Posterior vena cava (tissue), 2 donors: ENCODE measurements at places on chromosomes 13 and 19.

DNA sequence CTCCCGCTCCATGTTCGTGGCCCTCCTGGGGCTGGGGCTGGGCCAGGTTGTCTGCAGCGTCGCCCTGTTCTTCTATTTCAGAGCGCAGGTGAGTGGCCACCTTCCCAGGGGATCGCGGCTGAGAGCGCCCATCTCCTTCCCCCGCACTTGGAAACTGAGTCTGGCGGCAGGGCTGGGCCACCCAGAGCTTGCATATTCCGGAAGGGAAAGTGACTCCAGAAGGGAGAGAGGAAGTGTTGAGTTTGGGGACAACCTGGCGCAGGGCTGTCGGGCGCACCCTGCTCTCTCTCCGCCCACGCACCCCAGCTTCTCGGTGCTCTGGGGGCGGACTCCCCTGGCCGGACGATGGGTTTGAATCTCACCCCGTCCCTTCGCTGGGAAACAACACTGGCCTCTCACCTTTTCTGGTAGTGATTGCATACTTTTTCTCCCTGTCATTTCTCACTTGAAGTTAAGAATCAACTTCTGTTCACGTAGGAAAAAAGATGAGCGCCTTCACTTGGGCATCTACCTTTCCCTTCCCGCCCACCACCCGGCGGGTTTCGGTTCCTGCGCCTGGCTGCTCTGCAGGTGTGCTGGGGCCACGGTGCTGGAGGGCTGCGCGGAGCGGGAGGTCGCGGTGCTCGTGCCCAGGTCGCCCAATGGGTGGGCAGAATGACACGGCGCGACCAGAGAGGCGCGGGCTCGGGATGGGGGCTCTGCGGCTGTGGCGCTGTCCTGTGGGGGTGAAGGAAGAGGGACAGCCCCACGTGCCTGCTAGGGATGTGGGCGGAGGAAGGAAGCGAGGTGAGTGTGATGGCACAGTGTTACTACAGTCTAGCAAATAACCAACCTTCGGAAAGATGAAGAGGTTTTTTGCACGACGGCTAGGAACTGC is 721 bp downstream of the TNFSF11 start:
- DNase-seq, result peak; percentile 77

DNA sequence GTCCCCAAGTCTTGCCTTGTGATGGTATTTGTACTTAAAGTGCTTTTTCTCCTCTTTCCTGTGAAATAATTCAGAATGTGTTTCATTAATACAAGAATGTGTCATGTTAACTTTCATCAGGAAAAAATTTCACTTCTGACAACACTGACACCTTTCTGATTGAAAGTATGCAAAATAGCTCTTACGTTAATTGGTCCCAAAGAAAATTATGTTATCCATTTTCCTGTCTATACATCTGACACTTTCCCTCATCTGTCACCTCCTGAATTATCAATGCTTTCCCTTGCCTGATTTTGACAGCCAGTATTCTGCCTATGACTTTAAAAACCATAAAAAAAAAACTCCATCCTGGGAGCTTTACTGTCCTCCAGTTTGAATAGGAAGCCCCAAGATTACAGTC is 336.5 kb downstream of the ATP8A2 start:
- DNase-seq, result no peak

DNA sequence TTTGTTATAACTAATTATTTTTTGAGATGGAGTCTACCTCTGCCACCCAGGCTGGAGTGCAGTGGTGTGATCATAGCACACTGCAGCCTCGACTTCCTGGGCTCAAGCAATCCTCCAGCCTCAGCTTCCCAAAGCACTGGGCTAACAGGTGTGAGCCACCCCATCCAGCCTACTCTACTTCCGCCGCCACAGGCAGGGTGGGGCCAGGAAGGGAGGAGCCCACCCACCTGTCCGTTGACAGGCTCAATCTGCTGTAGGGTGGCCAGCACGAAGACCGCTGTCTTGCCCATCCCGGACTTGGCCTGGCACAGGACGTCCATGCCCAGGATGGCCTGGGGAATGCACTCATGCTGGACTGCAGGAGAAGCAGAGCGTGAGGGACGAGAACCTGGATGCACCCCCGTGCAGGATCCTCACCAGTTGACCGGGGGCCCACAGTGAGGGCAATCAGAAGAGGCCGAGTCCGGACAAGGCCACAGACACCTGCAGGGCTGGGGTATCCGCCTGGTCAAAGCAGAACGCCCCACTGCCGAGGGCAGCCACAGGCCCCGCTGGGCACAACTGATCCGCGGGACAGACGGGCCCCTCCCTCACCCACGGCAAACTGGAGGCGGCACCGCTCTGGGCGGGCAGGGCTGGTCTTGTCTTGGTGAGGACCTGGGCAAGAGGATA is 6.7 kb downstream of the DDX39A start:
- DNase-seq, result no peak

GRCh38 chr19:58397533-58398037 is 2.1 kb downstream of the RNF225 start:
- no peak for DNase-seq

DNA sequence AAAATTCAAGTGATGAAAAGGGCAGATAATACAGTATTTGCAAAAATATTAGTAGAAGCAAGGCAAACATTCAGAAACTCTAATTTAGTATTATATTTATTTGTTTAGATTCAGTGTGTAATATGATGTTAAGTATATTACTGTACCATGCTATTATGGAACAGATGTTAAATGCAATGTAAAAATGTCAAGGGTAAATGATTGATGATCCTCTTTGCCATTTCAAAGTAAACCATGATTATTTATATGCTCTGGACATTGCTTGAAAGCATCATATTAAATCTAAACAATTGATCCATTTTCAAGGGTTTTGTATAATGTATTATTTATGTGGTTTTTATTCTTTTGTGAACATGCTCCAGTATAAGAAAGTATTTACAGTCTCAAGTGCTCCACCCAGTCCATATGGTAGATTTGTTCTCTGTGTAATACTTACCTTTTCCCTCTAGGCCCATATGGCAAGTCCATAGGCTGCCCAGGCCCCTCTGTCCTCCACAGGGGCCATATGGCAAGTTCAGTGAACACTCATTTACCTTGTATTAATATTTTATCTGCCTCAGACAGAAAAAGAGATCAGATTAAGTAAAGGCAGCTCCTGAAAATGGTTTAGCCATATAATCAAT is 353.5 kb downstream of the DACH1 start:
- DNase-seq, result no peak

DNA sequence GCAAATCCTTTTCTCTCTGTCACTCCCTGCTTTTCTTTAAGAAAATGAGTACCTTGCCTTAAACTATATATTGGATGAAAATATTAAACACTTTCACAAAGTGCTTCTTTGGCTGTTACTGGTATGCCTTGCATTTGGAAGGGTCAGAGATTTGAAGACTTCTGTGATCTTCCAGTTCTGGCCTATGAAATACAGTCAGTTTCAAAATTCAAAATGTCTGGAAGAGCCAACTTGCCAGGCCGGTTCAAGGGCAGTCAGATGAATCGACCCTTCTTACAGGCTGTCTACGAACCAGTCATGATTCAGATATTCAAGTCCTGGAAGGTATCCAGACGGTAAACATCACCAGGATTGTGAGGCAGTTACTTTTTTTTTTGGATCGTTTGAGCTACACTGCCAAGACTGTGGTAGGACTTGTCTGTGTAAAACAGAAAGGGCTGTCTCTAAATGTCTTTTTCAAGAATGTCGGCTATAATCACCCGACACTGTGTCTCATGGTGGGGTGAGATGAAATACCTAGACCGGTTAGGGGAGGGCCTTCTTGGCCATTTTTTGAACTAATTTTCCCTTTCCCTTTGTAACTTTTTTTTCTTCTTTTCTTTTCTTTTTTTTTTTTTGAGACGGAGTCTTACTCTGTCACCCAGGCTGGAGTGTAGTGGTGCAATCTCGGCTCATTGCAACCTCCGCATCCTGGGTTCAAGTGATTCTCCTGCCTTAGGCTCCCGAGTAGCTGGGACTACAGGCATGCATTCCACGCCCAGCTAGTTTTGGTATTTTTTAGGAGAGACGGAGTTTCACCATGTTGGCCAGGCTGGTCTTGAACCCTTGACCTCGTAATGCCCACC is 11.2 kb downstream of the ACTN4 start:
- DNase-seq, result no peak

DNA sequence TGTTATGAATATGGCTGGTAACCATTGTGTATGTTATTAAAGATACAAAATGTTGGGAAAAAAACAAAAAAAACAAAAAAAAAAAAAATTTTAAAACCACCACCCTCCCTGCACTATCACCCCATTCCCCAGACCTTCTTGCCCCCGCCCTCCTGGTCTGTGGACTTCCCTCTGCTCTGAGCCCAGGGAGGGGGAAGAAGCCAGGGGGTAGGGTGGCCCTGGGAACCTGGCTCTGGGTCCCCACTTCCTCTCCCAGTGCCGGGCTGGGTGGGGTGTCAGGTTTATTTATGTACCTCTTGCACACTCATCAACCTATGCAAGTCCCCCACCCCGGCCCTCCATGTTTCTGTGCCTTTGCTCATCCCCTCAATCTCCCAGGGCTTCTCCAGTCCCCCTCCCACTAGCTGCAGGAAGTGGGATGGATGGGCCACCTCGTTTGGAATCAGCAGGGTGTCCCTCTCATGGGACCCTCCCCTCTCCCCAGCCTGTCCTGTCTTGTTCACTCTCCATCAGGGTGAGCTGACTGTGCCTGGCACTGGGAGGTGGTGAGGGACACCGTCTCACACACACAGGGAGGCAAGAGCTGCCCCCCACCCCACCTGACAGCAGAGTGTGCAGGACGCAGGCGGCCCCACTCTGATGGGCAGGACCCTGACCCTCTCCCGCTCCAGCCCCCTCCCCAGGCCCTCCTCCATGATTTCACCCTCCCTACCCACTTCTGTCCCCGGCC is 5.9 kb downstream of the PAF1 start:
- DNase-seq, result no peak

DNA sequence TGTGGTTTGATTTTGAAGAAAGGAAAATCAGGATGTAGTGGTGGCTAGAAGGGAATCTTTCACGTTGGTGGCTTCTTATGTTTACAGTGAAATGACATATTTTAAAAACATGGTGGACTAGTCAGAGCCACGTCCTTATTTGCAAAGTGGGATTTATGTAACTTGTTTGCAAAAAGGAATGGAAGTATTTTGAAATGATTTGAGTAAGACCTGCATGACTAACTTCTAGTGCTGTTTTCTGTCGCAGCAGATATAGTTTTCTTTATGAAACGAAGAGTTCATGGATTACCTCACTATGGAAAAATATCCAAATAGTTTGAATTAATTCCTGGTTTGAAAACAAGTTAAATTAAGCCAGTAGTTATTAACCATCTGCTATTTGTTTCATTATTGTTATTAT is 476.5 kb downstream of the MYO16 start:
- DNase-seq, result no peak

- no peak for DNase-seq
Measured at GRCh38 chr19:30886222-30886621, 463.0 kb downstream of the TSHZ3 start.

DNA sequence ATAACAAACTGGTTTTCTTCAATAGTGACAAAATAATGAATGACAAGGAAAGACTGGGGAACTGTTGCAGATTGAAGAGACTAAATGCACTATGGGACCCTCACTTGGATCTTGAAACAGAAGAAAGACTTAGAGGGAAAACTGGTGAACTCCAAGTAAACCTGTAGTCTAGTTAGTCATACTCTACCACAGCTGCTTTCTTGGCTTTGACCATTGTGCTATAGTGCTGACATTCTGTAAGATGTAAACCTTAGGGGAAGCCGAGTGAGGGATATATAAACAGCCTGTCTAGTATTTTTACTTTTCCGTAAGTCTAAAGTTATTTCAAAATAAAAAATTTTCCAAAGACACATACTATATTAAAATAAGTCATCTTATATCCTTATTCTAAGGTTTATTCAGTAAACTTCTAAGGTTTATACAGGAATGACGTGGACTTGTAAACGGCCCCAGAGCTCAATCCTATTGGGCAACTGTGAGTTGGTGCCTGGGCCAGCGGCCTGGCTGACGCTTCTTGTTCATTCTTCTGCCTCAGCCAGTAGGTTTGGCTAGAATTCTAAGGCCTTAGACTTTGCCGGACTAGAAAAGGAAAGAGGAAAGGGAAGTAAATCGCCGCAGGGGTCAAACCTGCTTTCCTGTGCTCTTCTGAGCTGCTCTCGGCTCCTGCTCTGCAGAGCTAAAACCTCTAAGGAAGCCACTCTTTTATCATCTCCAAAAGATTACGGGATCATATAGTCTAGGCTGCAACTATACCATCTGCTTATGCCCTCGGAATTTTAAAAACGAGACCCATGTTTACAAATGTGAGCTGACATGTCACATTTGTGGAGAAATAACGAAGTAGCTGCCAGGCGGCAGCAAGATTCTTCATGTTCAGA is 33.6 kb upstream of the UBE2L5 start:
- no peak for DNase-seq

GRCh38 chr13:67803118-67803517 is 573.0 kb upstream of the PCDH9 start:
- DNase-seq, result no peak

- DNase-seq, result no peak
Measured at GRCh38 chr19:55141696-55142095, 7.3 kb downstream of the TNNT1 start.

DNA sequence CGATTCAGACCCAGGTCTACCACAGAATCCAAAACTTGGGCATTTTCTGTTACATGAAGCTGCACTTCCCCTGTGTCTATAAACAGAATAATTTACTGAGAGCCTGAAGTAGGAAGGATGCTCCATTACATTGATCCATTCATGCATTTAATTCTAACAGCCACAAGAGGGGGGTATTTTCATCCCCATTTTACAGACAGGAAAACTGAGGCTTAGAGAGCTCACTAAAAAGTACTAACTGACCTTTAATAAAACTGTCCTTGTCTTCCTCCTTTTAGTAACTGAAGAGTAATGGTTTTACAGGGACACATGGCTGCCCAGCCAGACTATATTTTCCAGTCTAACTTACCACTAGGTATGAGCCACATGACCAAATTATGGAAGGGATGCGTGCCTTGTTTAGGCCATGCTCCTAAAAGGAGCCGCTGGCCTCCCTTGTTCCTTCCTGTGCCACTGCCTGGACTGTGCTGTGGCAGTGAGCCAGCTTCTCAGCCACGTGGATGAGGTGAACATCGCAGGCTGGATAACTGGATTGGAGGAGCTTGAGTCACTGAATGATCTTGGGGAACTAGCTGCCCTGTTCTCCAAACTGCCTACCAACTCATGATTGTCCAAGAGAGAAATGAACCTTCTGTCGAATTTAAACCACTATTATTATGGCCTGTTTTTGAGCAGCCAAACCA is 108.3 kb downstream of the DOCK9 start:
- DNase-seq, result no peak

DNA sequence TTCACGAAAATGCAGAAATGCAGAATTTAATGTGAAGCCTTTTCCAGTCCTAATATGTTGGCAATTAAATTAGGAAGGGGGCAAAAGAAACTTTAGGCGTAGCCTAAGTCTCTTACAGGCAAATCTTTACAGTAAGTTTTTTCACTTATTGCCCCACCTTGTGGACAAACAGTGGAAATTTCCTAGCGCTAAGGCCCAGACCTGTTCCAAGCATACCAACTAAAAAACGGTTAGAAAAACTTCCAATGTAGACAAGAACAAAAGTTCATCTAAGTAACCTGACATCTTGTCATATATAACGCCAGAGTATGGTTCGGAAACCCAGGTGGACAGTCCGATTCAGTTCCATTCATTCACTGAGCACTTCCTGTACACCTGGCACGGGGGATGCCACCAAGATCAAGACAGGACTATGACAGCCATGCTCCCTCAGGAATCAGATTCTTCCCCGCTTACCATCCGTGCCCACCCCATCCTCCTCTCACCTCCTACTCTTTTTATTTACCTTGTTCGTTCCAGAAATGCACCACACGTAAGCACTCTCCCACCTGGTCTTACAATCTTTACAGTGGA is 4.9 kb downstream of the ZAR1L start:
- no peak for DNase-seq

- DNase-seq, result no peak
Measured at GRCh38 chr13:75417012-75417384, 65.0 kb downstream of the TBC1D4 start.

- no peak for DNase-seq
Measured at GRCh38 chr13:45921162-45921736, 69.7 kb upstream of the SIAH3 start.
